Activated CD4-positive, alpha-beta T cell treated with anti-CD3 and anti-CD28 coated beads, Interleukin-2, amount 10 ng/mL, durations not matched to agents 7 days and 5 days (primary cell): ENCODE measurements at places on chromosomes 7 and 10. TPM values are rescaled to one million over a fixed set of nuclear protein-coding genes. Genes with fewer than 3 reads are reported as not detected.

Gene IFIT1
- 45.0 TPM for total RNA-seq

Gene OR2A5
- not detected for total RNA-seq

Gene DENND10
- total RNA-seq: 49.4 TPM

Gene CALML5
- not detected for total RNA-seq

Gene SPAM1
- total RNA-seq: not detected

Gene FAM241B
- total RNA-seq: 4.2 TPM

Gene ITGB1
- total RNA-seq: 98.4 TPM

Gene CDH23
- 4.0 TPM for total RNA-seq

Gene MMD2
- total RNA-seq: not detected

Gene SFTPA1
- total RNA-seq: not detected

Gene BHLHA15
- total RNA-seq: not detected

Gene SLC29A3
- 3.4 TPM for total RNA-seq

Gene ASIC3
- total RNA-seq: 8.3 TPM

Gene IQUB
- not detected for total RNA-seq

Gene AZGP1
- not detected for total RNA-seq

Gene CLCN1
- total RNA-seq: 0.06 TPM

Gene LRGUK
- total RNA-seq: 0.25 TPM
